ENCODE measurements at places on chromosomes 16 and 17. TPM values are rescaled to one million over a fixed set of nuclear protein-coding genes. Genes with fewer than 3 reads are reported as not detected.
A peak's percentile ranks its signal among the peaks of the same experiment; 100 is the strongest.

ICAM2 gene
- total RNA-seq = 0.64 TPM

DUS1L gene
- 339 TPM for total RNA-seq

DNA sequence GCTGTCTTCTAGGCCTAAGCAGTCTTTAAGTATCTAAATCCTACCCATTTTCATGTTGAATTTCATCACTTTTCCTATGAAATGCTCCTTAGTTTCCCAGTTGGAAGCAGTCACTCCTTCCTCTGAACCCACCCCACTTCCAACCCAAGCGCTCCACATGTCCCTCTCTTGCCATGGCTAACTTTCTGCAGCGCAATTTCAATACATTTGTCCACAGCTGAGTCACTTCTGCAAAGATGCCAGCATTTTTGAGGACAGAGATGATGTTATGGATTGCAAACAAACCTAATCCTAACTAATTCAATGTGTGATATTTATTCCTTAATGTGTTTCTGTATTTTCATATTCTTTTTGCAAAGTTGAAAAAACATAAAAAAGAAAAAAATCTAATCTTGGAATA lies 71.7 kb downstream of the HLF start:
- DNase-seq = no peak

DNA sequence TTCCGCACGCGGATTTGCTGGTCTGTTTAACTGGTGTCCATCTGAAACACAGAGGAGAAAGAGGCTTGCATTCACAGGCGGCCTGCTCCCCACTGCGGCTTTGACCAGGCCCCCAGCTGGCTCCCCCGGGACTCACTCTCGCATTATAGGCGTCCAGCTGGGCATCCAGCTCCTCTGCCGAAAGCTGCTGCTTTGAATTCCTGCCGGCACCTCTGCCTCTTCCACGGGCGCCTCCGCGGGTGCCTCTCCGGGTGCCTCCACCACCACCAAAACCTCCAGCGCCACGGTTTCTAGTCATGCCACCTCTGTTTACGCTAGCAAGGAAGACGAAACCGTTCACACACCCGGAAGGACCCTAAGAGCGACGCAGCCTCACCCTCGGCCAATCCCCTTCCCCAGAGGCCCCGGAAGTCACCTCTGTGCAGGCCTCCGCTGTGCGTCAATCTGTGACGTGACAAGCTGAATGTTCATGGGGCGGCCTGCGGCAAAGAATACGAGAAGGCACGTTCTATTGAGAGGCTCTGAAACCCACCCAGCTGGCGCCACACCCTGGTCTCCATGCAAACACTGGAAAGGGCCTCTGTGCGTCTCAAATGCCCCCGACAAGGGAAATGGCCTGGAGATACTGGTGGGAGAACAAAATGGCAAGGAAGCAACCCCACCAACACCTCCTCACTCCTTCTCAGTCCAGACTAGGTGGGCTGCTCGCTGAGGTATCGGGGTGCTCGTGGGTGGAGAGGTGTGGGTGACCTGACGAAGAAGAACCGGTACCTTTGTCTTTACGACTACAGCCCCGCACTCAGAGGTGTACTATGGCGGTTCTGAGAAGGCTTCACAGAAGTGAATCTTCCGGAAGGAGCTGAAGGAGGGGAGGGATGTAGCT lies 3.0 kb downstream of the ALYREF start:
- DNase-seq = no peak

GRCh38 chr17:67659028-67659427 lies 58.7 kb upstream of the NOL11 start:
- DNase-seq = peak; percentile 43
